NCI-H1930 (cell line): ENCODE measurements at places on chromosomes 5 and 9.

- DNase-seq = no peak
Observed at GRCh38 chr5:104774372-104774771, 1211.8 kb upstream of the NUDT12 start.

DNA sequence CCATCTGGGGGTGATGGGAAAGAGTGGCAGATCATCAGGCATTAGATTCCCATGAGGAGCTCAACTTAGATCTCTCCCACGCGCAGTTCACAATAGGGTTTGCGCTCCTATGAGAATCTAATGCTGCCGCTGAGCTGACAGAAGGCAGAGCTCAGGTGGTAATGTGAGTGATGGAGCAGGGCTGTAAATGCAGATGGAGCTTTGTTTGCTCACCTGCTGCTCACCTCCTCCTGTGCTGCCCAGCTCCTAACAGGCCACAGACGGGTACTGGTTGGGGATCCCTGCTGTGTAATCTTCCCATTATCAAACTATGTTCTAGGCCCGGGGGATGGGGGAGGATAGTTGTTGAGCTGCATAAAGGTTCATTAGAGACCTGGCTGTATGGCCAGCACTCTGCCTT is 58.4 kb downstream of the UGCG start:
- DNase-seq = peak; percentile 82

DNA sequence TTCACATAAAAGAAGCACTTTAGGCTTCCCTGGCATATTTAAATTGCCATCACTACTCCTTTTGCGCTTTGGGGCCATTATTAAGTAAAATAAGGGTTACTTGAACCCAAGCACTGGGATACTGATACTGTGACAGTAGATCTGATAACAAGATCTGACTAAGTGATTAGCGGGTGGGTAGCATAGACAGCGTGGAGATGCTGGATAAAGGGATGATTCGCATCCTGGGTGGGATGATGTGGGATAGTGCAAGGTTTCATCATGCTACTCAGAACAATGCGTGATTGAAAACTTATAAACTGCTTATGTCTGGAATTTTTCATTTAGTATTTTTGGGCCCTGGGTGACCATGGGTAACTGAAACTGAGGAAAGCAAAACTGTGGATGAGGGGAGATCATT is 75.1 kb downstream of the PTTG1 start:
- DNase-seq = no peak

DNA sequence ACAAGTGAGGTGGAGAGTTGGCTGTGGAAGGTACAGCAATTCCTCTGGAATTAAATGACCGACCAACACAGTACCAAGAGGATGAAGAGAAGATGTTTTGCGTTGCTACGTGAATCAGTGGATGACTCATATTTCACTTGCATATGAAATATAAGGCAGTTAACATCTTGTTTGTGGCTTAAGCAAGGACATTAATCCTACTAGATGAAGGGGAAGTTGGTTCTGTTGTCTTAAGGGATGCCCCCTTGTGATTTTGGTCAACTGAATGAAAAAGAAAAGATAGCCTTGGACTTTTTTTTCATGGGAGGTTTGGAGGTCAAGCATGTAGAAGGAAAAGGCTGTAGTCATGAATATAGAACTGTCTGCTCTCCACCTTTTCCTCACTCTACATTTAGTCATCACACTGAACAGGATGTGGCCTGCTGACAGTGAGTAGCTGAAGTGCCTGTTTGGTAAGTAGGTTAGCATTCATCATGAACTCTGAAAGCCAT is 33.9 kb downstream of the VLDLR start:
- DNase-seq = no peak

GRCh38 chr5:73922875-73923557 is 297.0 kb downstream of the ARHGEF28 start:
- no peak for DNase-seq

DNA sequence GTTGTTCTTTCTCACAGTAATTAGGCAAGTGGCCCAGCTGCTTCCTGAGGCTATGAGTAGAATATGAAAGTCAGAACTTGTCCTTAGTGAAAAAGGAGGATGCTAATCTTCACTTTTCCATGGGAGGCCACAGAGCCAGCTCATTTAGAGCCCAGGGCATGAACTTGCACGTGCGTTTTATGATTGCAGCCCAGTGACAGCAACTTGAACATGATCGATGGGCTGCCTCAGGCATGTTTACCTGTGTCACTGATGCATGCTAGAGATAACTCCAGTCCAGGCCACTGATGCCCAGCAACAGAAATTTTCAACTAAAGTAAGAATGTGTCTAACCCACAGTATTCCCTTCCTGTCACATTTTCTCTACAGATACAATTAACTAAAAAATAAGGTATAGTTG is 179.3 kb downstream of the CTNND2 start:
- DNase-seq = no peak

- no peak for DNase-seq
Observed at GRCh38 chr9:36030871-36031270, 5.8 kb upstream of the RECK start.

DNA sequence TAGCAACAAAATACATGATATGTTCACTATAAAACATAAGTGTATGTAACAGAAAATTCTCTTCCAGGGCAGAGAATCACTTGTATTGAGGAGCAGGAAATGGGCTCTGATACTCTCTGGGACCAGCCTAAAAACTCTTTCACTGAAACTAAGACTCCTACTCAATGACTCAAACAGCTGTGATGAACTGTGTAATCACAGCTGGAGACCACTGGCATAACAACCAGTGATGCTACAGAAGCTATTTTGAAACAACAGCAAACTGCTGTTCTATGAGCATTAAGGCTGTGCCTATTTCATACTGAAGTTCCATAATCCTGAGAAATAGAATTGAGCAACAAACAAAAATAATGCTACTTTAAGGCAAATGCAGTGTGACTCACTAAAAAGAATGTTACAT is 594.0 kb downstream of the HINT1 start:
- no peak for DNase-seq

DNA sequence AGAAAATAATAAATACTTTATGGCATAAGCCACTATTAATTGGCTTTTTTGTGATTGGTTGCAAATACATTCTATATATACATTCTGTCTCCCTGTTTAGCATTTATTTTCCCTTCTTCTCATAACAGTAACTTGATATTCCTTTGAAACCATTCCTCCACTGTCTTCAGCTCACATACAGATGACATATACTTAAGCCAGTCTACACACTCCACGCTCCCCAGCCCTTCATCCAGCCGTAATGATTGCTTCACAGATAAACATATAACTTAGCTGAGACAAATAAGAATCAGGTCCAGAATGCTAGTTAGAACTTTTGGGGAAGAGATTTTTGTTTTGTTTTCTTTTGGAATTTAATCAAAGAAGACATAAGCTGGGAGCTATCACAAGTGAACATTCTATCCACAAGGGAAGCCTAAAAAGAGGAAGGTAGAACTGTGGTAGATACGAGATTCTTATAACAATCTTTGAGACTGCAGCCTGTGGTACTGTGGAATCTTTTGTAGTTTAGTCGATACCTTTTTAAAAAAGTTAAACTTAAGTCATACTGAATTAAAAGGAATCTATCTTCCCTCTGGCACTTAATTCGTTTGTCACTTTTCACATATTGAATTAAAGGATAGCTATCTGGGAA is 365.1 kb upstream of the PRR16 start:
- no peak for DNase-seq

GRCh38 chr5:166936351-166936750 is 1355.1 kb upstream of the WWC1 start:
- no peak for DNase-seq

GRCh38 chr9:20997503-20998076 is 33.9 kb downstream of the HACD4 start:
- DNase-seq = no peak

- no peak for DNase-seq
Observed at GRCh38 chr5:84184857-84185256, 199.8 kb downstream of the EDIL3 start.

GRCh38 chr9:4844056-4844838 is 51.5 kb downstream of the RCL1 start:
- no peak for DNase-seq

DNA sequence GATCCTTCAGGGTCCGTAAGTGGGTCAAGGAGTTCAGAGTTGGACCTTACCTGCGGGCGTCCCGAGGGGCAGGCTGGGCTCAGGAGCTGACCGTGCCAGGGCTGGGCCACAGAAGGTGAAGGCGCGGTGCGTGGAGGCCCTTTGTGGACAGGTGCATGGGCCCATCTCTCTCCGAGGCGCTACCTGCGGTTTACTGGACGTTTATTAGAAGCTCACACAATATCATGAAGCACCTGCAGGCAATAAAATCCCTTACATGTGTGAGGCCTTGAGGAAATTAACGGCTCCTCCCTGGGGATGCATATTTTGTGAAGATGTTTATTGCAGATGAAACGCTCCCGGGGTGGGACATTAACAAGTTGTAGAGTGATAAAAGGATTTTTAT is 79.8 kb upstream of the LMX1B start:
- DNase-seq = no peak

DNA sequence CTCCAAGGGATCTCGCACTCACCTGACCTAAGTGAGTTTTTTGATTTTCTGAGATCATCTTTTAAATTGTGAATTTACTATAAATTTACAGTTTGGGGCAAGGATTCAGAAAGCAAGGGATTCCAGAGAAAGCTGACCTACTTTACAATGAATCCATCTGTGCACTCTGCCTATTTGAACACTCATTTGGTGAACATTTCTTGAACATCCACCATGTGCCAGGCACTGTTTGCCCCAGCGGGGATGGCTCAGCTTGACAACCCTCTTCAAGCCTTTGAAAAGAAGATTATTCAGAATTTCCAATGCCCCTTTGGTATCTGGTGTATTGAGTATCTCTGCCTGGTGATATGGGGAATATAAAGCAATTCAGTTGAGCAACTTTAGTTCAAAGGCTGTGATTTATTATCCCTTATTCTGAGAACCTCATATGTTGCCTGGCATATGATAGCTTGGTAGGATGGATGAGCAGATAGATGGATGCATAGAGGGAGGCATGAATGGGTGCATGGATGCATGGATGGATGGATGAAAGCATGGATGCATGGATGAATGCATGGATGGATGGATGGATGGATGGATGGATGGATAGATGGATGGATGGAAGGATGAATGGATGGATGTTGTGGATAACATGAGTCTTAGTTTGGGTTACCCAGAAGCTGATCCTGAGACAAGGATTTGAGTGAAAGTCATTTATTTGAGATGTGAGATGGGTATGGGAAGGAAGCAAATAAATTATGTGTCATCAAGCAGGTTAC is 149.7 kb upstream of the ZNF366 start:
- DNase-seq = no peak

DNA sequence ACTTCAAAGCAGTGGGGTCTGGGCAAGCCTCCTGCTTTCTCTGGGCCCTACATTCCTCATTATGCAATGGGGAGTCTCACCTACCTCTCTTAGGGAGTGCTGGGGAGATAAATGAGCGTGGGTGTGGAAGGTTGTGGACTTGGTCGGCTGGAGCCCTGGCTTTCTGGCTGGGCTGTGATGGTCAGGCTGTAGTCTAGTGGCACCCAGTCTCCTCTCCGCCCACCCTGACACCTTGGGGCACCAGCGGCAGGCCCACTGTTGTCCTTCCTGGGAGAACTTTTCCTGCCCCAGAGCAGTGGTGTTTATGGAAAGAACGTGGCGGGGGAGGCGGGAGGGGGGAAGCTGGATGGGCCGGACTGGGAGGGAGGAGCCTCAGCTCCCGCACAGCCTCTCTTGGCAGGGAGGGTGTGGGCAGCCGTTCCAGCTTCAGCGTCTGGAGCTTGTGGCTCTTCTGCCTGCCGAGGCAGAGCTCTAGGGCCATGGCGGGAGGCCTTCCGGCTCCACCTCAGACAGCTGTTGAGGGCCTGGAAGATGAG is 4.1 kb downstream of the PTGS1 start:
- no peak for DNase-seq

- no peak for DNase-seq
Observed at GRCh38 chr9:69136779-69137178, 37.3 kb upstream of the TJP2 start.

GRCh38 chr5:41509399-41510175 is 814 bp downstream of the PLCXD3 start:
- no peak for DNase-seq

GRCh38 chr9:99030610-99031109 is 74.3 kb upstream of the TGFBR1 start:
- no peak for DNase-seq

- DNase-seq = no peak
Observed at GRCh38 chr9:77454663-77455062, 193.5 kb downstream of the GNA14 start.

DNA sequence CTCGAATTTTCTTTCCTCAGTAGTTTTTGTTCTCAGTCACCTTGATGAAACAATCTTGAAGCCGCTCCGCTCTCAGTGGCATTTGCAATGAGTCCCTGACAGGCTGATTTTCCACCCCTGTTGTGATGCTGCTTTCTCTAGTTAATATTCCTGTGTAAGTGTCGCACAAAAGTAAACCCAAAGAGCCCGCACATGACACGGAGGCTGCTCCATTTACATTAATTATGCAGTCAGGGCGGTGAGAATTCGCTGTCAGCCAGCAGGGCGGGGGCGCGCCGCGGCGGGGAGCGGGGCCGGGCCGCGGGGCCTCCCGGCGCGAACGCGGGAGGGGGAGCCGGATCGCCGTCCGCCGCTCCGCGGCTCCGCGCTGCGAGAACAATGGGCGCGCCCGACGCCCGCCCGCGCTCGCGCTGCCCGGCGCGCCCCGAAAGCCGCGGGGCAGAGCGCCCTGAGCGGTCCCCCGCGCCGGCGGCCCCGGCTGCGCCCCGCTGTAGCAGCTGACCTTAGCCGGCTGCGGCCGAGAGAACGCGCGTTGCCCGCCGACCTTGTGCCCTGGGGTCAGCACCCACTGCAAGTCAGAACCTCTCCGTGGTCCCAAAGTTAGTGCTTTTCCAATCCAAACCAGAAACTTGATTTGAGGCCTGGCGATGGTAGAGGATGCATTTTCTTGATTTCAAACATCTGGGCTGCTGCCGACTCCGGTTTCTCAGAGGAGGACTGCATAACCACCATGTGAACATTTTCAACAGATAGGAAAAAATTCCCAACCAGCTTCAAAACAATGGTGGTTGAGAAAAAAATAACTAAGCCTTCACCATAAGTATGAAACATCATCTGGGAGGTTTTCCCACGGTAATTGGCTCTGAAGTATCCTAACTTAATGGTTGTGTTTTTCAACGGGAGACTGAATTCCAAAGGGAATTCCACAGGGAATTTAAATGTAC is 142.6 kb downstream of the PBX3 start:
- no peak for DNase-seq

DNA sequence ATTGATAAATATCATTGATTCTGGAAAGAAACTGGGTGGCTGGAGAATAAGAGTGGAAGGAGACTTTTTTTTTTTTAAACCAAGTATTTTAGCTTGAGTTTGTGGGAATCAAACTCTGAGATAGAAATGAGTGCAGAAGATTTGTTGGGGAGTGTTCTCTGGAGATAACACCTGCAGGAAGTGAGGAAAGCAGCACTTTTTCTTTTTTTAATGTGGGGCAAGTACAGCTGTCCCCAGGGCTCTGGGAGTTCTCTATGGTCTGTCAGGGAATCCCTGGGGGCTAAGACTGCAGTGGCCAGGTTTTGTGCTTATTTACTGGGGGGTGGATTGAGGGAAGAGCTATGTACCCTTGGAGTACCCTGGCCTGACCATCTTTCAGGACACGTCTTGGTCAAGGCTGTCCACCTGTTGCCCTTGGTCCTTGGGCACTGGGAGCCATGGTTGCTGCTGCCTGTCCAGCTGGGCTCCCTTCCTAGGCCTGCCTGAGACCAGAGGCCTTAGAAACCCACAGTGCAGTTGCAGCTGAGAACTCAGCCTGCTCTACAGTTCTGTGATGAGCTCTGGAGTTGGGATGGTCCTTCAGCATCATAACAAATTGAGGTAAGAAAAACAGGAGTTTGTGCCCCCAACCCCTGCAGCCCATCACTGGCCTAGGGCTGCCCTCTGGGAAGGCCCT is 85.8 kb downstream of the PHAX start:
- DNase-seq = no peak
